ENCODE measurements at places on chromosomes 2 and 18.

DNA sequence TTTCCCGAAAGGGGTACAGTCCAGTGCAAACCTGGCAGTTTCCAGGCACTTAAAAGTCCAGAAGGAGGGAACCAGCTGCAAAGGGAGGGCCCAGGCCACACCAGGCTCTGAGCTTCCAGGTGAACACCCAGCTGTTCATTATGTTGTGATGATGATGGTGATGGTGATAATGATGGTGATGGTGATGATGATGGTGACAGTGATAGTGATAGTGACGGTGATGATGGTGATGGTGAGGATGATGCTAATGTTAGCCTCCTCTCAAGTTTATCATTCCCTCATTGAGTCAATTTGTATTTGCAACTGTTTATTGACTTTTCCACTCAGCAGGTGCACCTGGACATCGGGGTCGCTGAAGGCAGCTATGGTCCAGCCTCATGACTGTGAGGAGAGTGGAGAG, 199.4 kb upstream of the ID2 start:
- DNase-seq = no peak

DNA sequence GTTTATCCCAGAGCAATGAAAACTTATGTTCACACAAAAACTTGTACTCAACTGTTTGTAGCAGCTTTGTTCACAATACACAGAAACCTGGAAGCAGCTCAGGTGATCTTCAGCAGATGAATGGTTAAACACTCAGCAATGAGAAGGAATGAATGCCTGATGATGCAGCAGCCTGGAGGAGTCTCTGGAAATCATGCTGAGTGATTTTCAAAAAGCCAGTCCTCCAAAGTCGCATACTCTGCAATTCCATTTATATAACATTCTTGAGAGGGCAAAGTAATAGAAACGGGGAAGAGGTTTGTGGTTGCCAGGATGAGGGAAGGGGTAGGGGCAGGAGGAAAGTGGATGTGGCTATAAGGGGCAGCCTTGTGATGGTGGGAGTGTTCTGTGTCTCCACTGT, 108.1 kb downstream of the CTIF start:
- DNase-seq = no peak

GRCh38 chr2:159910951-159911350, 112.9 kb upstream of the CD302 start:
- DNase-seq = no peak

GRCh38 chr2:74048843-74049519, 64.3 kb downstream of the TET3 start:
- no peak for DNase-seq

- no peak for DNase-seq
Observed at GRCh38 chr2:78439122-78439521, 586.4 kb upstream of the REG3G start.

GRCh38 chr18:51568151-51568550, 370.7 kb upstream of the MEX3C start:
- no peak for DNase-seq
